Activated CD8-positive, alpha-beta memory T cell treated with anti-CD3 and anti-CD28 coated beads for 24 hours (primary cell): ENCODE measurements at places on chromosomes 16 and 17.

DNA sequence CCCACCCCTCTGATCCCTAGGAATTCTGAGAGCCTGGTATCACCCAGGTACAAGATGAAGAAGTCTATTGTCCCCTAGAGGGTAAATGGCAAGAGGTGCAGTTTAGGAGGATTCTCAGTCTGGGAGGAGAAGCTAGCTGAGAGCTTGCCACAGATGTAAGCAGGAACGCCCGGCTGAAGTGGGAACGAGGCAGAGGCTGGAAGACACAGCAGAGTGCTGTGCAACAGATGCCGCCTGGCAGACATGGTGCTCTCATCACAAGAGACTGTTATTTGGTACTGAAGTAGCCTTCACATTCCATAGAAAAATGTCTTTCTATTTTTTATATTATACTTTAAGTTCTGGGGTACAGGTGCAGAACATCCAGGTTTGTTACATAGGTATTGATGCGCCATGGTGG lies 20.3 kb upstream of the KRT20 start:
- no peak for DNase-seq

DNA sequence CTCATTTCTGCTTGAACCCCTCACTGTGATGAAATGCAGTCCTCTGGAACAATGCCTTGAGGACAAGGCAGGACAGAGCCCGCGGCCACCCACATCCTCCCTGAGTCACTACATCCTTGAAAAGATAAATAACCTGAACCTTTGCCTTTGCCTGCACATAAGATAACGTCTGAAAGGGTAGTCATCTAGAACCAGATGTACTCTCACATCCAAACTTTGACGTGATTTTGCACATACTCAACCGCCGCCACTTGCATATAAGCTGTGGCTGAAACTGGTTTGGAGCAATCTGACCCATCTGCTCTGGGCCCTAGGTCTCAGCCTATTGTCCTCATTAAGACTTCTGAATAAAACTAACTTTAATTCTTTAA lies 252.1 kb downstream of the PHKB start:
- DNase-seq: no peak

- no peak for DNase-seq
Observed at GRCh38 chr16:20850981-20851380, 44.7 kb downstream of the REXO5 start.

DNA sequence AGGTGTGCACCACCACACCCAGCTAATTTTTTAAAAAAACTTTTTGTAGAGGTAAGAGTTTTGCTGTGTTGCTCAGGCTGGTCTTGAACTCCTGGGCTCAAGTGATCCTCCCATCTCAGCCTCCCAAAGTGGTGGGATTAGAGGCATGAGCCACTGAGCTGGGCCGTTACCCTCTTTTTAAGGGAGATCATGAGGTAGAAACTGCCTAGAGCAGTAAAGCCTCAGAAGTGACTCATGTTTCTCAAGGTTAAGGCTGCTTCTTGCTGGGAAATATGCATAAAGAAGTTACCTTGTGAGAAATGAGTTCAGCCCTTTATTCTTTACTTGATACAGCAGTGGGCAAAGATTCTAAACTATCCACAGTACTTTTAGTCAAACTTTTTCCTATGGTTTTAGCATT lies 38.2 kb downstream of the GRB2 start:
- DNase-seq: peak; percentile 55

- no peak for DNase-seq
Observed at GRCh38 chr17:51402899-51403298, 142.6 kb downstream of the UTP18 start.

DNA sequence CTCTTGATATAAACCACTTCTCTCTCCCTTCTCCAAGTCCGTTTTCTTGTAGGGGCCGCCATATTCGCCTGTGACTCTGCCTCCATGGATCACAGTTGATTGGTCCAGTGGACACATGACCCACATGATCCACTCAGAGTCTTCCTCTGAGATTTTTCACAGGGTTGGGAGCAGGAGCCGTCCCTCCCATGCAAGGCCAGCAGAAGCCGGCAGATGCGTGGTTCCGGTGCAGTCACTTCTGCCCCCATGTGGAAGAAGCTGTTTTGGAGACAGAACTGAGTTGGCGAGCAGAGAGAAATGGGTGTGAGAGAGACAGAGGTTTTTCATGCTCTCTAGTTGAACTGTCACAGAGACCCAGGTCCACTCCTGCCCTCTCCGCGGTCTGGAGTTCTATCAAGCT lies 83.3 kb downstream of the C16orf95 start:
- no peak for DNase-seq
